ENCODE measurements at places on chromosomes 7 and 10.

DNA sequence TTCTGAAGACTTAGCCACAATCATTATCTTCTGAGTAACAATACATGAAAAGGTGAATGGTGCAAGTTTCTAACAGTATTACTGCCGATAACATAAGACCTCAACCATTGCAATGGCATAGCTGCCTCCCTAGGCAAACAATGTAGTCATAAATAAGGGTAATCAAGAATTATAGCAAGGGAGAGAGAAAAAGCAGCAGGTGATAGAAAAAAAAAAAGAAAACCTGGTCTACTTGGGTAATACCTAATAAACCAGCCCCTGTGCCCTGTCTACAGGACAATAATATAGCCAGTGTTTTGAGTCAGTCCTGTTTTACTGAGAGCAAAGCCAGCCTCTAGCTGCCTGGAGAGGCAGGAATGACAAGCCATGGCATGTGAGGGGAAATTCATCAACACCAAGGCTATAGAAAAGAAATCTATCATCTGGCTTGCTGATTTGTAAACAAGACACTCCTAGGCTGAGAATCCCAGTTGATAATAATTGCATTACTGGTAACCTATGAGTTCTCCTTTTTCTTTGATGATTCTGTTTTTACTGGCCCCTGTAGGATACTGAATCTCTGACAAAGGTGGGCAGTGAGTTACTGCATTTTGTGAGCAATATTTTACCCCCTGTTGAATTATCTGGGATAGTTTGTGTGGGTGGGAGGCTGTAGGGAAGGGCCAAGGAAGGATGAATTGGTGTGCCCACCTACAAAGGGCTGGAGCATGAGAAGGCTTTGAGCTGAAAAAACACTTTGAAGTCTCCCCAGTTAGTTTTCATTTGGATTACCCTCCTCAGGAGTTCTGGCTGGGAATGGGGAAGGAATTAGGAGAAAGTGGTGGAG, 1.7 kb upstream of the WEE2 start:
- no peak for DNase-seq

GRCh38 chr7:115226410-115226809, 304.5 kb downstream of the MDFIC start:
- no peak for DNase-seq

DNA sequence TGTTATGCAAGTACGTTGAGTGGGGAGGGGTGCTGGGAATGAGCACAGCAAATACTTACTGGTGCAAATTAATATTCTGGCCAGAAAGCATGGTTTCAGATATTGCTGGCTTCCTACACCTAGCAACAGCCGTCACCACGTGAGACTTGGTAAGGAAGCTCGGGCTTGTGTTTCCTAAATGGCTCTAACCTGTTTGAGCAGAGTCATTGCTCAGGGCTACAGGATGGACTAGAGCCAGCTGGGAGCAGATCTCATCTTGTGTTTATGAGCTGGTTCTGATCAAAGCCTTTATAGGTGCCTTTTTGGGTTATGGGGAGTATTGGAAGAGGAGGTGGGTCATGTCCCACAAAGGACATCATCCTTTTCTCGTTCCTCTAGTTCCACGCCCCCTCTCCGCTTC, 200.3 kb downstream of the BUB3 start:
- DNase-seq: no peak

- no peak for DNase-seq
Measured at GRCh38 chr7:134527979-134528371, 608 bp downstream of the AKR1B10 start.

DNA sequence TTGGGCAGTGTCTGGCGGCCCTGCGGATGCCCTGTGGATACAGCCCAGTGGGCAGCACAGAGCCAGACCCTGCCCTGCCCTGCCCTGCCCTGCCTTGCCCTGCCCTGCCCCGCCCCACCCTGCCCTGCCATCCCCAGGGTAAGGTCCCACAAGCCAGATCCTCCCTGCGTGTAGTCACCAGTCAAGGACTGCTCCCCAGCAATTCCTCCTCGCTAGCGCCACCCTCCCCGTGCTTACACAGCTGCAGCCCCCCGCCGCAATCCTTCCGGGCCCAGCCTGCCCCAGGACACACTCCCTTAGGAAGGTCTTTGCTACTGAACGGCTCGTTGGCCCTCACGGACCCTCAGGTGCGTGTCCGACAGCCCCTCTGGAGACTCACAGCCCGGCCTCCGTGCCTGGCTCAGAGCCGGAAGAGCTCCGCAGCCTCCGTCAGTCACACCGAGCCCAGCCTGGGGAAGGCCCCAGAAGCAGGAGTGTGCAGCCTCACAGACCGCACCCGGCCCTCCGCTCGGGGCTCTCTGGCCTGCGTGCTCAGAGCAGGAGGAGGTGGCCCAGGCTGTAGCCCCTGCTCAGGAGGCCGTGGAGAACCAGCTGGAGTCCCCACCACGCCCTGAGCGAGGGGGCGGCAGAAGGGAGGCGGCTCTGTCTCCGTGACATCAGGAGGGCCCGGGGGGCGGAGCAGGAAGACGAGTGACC, 68.3 kb downstream of the PWWP2B start:
- DNase-seq: no peak

DNA sequence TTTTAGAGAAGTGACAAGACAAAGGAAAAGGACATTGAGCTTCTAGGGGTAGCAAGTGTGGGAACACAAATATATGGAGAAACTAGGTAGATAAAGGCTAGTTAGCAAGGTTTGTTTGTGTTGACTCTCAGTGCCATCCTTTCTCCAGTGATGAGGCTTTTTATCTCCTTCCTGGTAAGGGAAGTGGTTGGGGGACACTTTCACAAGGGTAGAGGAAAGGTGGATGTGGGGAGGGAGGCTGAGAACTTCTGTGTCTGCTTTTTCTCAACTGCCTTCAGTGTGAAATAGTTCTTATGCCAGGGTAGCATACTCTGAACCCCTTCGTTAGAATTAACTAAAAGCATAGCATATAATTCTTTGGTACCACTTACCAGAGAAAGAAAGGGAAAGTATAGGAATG, 93.0 kb upstream of the STRIP2 start:
- DNase-seq: no peak

- no peak for DNase-seq
Measured at GRCh38 chr10:77041636-77042258, 595.9 kb downstream of the KCNMA1 start.

GRCh38 chr7:27739301-27739908, 557 bp upstream of the TAX1BP1 start:
- no peak for DNase-seq

- no peak for DNase-seq
Measured at GRCh38 chr10:108696792-108697477, 1226.4 kb downstream of the XPNPEP1 start.

All from activated T-cell treated with anti-CD3 and anti-CD28 coated beads for 4 hours (primary cell).